ENCODE measurements at places on chromosomes 5 and 9.

- no peak for DNase-seq
Observed at GRCh38 chr9:71736236-71736635, 32.1 kb downstream of the CEMIP2 start.

- no peak for DNase-seq
Observed at GRCh38 chr9:3478549-3478953, 47.2 kb downstream of the RFX3 start.

GRCh38 chr5:14665101-14665822, 744 bp downstream of the OTULIN start:
- DNase-seq = no peak

- DNase-seq = no peak
Observed at GRCh38 chr9:4223312-4223833, 76.5 kb downstream of the GLIS3 start.

GRCh38 chr9:35870351-35870923, at the start of gene OR13J1:
Gene OR13J1 (minus strand): TSS chr9:35870401. CDS start chr9:35870401, 0 bp downstream.
- DNase-seq = no peak

Measured in NCI-H774 (cell line).